ENCODE measurements at places on chromosomes 12 and 14.

DNA sequence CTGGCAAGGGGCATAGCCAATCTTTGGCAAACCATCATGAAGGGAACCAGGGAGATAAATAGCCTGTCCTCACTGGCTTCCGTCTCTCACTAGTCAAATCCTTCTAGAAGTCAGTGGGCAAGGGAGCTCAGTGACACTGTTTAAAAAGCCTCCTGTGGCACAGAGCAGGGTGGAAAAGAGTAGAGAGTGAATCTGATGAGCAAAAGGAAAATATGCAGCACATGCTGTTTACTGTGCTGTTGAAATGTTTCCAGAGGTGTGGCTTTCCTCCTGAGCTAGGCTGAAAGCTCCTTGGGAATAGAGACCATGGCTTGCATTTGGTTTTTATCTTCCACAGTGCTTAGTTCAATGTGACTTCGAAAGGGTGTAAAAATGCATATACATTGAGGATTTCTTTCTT, 7.7 kb upstream of the DYRK2 start:
- no peak for DNase-seq

GRCh38 chr12:50615907-50616296, 111.1 kb downstream of the DIP2B start:
- no peak for DNase-seq

DNA sequence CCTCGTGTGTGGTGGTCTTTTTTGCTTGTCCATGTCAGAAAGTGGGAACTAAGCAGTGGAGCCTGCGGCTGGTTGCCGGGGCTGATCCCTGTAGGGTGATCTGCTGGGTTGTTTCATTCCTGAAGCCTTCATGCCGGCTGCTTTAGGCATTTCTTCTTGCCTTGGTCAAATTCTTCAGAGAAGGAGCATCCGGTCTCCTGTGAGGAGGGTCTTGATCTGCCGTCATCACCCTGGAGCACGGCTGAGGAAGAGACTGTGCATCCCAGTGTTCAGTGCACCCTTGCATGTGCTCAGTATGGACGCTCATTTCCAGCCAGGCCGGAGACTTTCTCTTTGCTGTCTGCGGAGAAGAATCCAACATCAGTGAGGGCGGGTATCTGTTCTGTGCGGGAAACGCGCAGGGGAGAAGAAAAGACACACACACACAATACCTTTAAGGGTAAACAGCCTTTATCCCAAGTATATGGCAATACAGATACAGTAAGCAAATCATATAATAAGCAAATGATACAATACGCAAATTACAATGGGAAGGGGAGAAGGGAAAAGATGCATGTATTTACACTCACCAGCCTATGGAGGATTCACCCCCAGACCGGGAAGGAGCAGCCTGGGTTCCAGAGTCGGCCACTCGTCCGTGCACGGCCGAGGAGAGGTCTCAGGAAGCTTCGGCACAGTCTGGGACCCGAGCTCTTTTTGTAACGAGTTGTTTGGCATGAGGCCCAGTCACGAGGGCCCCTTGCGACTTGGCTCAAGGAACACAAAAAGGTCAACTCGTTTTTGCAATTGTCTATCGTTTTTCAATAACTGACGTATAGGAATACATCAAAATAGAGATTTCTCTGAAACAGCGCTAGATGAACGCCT, 1366.8 kb upstream of the TMEM132C start:
- no peak for DNase-seq

DNA sequence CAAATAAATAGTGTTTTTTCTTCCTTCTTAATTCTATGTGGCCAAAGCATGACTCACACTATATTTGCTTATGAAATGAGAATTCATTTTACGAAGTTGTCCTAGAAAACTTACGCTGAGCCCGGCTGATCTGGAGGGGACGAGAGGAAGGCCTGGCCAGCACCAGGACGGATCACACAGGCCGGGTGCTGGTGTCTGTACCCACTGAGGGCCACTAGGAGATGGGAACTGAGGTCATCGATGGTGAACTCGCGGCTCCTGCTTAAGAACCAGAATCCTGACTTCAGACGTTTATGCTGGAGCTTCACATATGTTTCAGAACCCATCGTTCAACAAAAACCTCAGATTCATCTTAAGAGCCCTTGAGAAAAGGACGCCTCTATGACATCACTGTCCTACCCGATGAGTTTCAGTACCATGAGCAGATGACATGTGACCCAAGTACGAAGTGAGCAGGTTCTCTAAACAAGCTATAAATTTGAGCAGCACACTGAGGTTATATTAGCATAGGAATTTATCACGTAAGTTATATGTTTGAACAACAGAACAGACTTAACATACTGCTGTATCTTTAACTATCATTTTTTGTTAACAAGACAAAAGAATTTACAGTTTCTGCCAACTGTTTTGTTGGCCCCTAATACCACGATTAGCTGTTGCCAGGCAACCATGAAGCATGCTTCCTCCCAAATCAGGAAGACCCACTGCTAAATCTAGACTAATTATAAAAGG, 111.9 kb downstream of the FOXN3 start:
- DNase-seq: peak; percentile 80

- no peak for DNase-seq
These were observed 110.1 kb downstream of the RBM19 start for GRCh38 chr12:113855998-113856397.

- no peak for DNase-seq
These were observed 90.0 kb downstream of the ANO6 start for GRCh38 chr12:45305907-45306306.

- no peak for DNase-seq
These were observed 105.2 kb downstream of the BBS10 start for GRCh38 chr12:76242813-76243550.

DNA sequence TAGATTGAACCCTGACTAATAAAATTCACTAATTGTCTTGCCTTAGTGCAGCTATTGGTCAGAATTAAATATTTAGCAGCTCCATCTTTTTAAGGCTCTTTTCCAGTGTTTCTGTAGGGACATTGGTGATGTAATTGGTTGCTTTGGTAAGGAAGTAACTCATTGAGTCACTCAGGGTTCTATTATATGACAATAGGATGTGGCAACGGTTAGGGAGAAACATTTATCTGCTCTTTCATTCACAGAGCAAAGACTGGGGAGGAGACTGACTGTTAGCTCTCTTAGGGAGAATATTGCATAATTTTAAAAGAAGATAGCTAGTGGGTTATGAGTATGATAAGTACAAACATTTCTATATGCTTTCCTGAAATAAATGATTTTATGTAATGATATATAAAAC, 616.5 kb downstream of the TRHDE start:
- no peak for DNase-seq

- DNase-seq: no peak
These were observed 65.9 kb downstream of the DAAM1 start for GRCh38 chr14:59254146-59254910.

DNA sequence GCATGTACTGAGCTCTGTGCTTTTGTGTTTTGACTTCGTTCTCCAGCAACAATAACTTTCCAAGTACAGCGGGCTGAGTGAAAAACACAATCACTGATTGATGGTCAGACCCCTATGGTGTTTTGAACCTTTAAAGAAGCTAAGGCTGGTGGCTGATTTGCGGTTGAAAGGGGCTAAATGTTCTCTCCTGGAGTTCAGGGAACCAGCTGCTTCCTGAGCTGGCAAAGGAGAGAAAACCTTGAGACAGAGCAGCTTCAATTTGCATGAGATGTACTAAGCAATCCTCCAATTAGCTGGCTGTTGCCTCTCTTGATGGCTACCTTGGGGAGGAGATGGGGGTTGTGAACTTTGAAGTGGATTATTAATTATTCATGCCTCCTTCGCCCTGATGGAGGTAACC, 546.7 kb upstream of the SEL1L start:
- DNase-seq: no peak

GRCh38 chr12:49946086-49946485, 4.5 kb upstream of the AQP2 start:
- no peak for DNase-seq

- DNase-seq: no peak
These were observed 30.4 kb upstream of the KCNA5 start for GRCh38 chr12:5013266-5013730.

GRCh38 chr14:72666610-72667009, 227.3 kb downstream of the DPF3 start:
- no peak for DNase-seq

GRCh38 chr14:103949131-103949790, 6.9 kb upstream of the RD3L start:
- DNase-seq: peak; percentile 64

DNA sequence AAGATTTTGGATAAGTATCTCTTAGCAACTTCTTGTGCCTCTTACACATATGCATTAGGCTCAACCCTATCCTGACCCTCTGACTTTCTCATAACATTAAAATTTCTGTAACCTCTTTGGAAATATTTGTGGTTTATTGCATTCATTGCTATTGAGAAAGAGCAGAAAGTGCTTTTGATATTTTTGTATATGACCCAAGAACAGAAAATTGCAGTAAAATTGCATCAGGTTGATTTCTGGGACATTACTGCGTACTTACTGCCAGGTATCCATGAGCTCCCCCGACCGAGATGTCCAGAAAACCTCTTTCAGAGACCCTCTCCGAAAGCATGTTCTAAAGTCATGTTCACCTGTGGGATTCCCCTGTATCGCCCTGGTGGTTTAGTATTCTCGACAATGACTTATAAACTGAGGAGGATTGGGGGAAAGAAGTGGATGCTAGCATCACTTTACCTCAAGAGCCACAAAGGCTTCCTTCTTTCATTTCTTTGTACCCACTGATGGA, 14.5 kb upstream of the IL22 start:
- DNase-seq: peak; percentile 68

DNA sequence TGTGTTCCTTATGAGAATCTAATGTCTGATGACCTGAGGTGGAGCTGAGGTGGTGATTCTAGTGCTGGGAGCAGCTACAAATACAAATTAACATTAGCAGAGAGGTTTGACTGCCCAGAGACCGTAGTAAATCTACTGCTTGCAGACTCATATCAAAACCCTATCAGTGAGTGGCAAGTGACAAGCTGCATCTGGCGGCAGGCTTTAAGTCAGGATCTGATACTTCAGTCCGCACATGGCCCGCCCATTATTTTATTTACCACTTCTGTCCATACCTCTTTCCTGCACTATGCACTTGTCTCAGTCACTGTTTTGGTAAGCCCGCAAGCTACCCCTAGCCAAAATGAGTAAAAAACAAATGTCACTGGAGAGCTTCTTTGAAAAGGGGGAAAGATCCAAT, 11.4 kb downstream of the CEP128 start:
- DNase-seq: no peak
